Activated CD8-positive, alpha-beta memory T cell treated with anti-CD3 and anti-CD28 coated beads for 1 hour (primary cell): ENCODE measurements at places on chromosomes 3 and 15.

GRCh38 chr3:71042759-71043158 is 540.8 kb downstream of the FOXP1 start:
- DNase-seq, result no peak

GRCh38 chr15:91849749-91850161 is 3.8 kb upstream of the SLCO3A1 start:
- DNase-seq, result no peak

DNA sequence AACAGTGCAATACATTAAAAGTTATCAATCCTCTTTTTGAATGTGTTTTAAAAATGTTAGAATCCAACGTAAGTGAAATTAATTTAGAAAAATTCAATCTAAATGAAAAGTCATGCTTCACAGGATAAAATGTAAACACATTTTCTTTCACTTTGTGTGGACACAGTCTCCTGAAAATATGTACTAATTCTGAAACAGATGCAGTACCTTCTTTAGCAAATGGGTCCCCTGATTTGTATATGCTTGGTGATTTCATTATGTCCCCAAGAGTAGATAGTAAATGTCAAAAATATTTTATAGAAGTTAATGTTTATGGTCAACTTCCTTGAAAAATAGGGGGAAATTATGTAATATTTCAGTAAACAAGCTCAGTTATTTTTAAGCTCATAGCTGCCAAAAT is 28.9 kb downstream of the FOXP1 start:
- DNase-seq, result no peak

DNA sequence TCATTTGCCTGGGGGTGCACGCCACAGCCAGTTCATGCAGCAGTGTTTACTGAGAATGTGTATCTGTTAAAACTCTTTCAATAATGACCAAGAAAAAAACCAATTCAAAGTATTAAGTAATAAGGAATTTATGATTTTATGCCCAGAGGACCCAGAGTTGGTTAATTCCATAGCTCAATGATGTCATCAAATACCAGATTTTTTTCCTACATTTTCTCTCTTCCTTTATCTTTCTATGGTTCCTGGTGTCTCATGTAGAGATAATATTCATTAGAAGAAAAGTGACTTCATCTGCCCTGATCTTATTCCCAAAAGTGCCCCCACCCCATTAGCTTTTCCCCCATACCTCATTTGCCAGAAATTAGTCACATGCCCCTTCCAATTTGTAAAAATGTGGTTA is 44.6 kb upstream of the LMCD1 start:
- no peak for DNase-seq
